Stimulated activated CD4-positive, alpha-beta T cell treated with anti-CD3 and anti-CD28 coated beads, Interleukin-15, amount 100 ng/mL, for 48 hours (primary cell): ENCODE measurements at places on chromosomes 11 and 22.

GRCh38 chr11:12051287-12051662, 42.8 kb upstream of the DKK3 start:
- no peak for DNase-seq

GRCh38 chr11:64384981-64385944, 26.3 kb downstream of the RPS6KA4 start:
- DNase-seq = no peak

DNA sequence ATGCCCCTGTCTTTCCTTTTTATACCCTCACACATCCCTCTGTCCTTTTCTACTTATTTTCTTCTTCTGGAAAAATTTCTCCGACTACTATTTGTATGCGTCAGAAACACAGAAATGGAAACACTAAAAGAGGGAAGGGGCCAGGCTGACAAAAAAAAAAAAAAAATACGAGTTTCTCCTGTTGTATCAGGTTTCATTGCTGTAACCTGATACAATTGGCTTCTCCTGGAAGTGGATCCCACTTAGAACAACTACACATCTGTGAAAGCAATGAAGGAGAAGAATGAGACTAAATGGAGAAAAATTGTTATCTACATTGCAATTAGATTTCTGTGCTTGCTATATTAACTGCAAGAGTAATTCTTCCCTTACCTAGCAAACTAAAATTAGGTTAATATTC, 393.9 kb downstream of the GUCY1A2 start:
- DNase-seq = no peak

DNA sequence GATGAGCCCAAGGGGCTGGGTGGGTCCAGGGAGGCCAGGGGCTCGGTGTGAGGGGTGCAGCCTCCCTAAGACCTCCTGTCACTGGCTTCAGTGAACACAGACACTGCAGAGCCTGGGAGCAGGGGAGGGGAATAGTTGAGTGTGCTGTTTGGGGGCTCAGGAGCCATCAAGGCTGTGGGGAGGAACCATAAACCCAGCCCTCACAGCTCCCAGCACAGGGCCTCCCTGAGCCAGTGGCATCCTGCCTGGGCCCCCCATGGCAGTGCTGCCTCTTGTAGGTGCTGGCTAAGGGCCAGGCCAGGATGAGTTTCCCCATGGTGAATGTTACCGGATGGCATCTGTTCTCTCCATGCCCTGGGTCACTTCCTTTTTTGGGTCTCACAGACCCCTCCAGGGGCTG, 25.5 kb downstream of the KCNJ5 start:
- DNase-seq = no peak

GRCh38 chr22:20215742-20216141, 52.4 kb downstream of the RTN4R start:
- no peak for DNase-seq

DNA sequence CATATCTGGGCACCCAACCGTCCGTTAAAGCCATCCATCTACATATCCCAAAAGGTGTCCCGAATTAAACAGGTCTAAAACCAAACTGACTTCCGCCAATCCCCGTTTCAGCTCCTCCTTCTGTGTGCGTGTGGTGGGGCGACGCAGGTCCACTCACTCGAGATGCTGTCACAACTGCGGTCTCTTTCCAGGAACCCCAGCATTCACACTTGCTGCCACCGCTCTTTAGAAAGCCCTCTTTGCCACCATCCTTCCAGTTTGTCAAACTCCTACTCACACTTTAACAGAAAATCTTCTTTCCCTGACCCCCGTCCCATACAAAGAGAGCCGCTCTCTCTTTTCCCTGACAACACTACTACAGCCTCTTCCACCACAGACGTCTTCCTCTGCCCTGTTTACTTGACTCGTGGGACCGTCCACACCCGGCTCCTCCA, 467 bp downstream of the ESS2 start:
- no peak for DNase-seq

DNA sequence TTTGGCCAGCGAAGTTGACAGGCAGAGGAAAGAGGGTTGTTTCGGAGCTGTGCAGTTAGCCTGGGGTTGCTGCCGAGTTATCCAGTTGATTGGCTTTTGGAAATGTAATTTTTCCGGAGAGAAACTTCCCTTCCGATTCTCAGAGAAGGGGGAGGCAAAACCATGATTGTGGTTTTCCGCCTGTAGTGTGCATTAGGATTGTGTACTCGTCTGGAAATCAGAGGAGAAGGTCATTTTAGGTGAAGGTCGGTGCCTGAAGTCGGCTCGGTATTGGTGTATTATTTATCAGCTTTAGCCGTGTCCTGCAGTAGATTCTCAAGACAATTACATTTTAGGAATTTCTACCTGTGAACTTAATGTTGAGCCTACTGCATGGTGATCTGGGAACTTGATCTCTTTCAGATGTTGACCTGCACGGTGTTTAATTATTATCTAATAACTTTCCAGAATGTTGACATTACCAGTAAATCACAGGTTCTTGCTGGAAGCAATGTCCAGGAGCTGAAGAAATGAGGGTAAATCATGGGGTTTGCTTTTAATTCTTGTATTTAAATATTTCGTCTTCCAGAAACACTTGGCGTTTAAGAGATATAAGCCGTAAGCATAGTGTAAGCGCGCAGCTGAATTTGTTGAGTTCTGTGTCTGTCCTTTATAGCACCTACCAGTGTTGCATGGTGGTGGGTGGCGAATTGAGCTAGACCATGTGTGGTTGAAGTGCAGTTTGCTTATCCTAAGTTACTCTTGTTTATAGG, 1.3 kb downstream of the ARHGEF12 start:
- no peak for DNase-seq

DNA sequence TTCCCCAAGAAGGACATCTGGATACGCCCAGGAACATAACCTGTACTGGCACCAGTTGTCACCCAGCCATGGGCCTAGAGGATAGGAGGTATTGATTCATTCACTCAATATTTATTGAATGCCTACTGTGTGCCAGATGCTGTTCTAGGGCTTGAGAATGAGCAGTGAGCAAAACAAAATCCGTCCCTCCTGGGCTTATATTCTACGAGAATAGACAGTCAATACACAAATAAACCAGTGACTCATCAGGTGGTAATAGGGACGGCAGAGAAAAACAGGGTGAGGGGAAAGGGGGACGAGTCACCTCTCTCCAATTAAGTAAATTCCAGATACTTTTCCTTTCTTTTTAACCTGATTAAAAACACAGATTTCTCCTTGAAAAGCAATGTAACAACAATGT, 103.5 kb downstream of the MICAL2 start:
- DNase-seq = no peak

- DNase-seq = no peak
Observed at GRCh38 chr22:28521451-28521850, 158.2 kb downstream of the TTC28 start.

- no peak for DNase-seq
Observed at GRCh38 chr11:86671531-86672006, 847 bp downstream of the ME3 start.

DNA sequence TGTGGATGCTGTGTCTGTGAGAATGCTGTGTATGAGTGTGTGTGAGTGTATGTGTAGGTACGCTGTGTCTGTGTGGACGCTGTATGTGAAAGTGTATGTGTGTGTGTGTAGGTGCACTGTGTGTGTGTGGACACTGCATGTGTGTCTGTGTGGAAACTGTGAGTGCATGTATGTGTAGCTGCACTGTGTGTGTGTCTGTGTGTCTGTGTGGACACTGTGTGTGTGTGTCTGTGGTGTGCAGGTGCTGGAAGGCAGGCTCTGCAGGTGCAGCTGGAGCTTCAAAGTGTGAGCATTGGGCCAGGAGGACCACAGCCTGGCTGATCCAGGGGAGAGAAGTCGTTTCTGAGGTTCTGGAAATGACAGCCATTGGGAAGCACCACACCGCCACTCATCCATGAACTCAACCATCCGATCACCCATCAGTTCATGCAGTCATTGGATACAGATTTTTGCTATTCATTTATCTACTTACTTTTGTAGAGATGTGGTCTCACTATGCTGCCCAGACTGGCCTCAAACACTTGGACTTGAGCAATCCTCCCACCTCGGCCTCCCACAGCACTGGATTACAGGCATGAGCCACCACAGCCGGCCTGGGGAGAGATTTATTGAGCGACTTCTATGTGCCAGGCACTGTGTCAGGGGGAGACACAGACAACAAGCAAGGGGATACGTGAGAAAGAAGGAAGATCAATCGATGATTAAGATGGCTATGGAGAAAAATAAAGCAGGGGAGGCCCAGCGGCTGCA, 9.6 kb downstream of the TRPM5 start:
- DNase-seq = no peak

- DNase-seq = no peak
Observed at GRCh38 chr22:28930357-28931007, 47.1 kb downstream of the ZNRF3 start.

DNA sequence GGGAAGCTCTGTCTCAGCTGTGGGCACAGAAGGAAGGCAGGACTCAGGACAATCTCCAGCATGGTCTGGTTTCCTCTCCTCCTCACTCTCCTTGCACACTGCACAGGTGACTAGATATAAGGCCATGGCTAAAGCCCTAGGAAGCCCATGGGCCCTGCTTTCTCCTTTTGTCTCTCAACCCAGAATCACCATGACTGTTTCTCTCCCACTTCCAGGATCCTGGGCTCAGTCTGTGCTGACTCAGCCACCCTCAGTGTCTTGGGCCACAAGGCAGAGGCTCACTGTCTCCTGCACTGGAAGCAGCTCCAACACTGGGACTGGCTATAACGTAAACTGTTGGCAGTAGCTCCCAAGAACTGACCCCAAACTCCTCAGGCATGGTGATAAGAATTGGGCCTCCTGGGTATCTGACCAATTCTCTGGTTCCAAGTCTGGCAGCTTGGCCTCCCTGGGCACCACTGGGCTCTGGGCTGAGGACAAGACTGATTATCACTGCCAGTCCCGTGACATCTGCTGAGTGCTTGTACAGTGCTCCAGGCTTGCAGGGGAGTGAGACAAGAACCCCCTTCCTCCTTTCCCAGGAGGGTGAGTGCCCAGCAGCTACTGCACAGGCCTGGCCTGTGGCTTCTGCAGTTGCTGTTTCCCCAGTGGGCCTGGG, 104.0 kb upstream of the TOP3B start:
- no peak for DNase-seq

GRCh38 chr11:69251639-69252489, 42.1 kb upstream of the MYEOV start:
- DNase-seq = no peak

GRCh38 chr11:12543596-12544415, 130.4 kb upstream of the TEAD1 start:
- DNase-seq = no peak

DNA sequence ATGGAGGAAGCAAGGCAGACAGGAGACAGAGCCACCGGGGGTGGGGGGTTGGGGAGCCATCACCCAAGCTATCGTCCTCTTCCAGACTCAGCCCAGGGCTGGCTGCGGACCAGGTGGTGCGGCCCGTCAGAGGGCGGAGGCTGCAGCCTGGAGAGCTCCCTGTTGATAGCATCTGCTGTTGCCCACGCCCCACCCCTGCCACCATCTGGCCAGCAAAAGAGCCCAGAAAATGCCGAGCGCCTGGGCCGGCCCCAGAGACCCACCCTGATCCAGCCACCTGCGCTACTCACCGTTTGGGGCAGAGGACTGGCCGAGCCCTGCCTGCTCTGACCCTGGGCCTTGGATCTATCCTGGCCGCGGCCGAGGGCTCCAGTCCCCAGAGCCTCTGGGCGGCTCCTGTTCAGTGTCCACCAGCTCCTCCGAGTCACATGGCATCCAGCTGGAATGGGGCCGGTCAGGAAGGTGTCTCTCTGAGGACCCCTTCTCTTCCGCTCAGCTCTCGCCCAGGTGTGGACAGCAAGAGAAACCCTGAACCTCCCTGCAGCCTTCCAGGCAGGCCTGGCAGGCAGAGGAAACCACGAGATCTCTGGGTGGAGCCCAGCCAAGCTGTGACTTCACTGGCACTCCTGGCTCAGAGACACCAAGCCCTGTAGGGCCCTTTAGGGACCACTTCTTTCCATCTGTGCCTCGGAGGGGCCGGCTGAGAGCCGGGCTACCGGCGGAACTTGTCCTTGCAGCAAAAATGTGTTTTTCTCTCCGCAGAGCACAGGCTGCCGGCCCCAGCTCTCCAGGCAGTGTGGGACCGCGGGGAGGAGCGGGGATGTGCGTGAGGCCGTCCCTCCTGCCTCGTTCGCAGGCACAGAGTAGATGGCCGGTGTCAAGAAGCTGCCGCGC, at the start of gene MRGPRE:
MRGPRE (minus strand) TSS at position 567 of the 894 bp plus-strand sequence. CDS start 3,618 bp downstream, outside the sequence.
- DNase-seq = no peak

DNA sequence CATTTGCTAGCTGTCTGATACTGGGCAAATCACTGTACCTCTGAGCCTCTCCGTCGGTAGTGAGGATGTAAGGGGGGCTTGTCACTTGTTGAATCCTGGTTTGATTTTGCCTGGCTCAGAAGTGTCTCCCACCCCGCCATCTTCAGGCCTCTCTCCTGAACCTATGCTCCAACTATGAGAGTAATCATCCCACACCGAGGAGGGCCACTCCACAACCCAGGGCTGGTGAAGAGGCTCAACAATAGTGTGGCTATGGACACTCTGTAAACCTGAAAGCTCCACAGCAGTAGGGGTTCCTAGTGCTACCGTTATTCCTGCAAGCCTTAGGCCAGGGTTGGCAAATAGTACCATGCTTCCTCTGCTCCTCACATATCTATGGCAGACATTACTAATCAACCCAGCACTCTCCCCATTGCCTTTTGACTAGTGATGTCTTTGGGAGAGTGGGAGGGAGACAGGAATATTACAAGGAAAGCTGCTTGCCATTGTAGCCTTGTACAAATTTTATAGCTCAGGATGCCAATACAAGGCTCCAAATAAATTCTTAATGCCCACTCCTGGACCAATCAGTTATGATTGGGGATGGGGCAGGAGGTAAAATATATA, 134.0 kb upstream of the TEAD1 start:
- no peak for DNase-seq

- no peak for DNase-seq
Observed at GRCh38 chr22:36326178-36327161, 61.3 kb downstream of the MYH9 start.

- DNase-seq = peak; percentile 71
Observed at GRCh38 chr11:45354976-45355705, 69.0 kb upstream of the SYT13 start.

- no peak for DNase-seq
Observed at GRCh38 chr22:35638410-35638809, 9.8 kb upstream of the APOL6 start.

DNA sequence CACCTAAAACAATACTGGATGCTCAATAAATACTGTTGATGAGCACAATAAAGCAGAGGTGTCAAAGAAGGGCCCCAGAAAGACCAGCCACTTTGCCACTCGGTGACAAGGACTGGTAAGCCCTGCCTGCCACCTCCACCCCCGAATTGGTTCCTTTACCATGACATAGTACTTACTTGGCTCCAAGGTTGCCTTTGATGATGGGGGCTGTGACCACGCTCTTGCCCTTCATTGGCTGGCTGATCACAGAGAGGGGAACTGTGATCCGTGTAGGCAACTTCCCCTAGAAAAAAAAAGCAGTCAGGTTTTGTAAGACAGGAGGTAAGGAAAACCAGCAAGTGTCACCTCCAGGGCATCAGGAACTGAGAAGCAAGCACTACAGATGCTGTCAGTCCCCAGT, 29.7 kb downstream of the NFRKB start:
- no peak for DNase-seq

- DNase-seq = no peak
Observed at GRCh38 chr11:11975201-11976092, 33.0 kb downstream of the DKK3 start.

DNA sequence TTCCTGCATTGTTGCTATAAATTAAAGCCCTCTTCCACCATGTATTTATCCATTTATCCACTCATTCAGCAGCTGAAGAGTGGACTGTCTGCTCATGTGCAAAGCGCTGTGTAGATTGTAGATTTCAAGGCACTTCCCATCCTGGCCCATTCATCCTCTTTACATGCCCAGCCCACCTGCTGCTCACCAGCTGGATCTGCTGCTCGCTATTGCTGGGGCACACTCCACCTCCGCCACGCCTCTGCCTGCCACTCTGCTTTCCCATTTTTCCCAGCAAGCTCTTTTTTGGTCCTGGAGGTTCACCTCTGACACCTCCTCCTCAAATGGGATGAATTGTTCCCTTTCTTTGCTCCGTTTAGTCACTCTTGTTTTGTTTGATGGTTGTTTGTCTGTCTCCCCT, 48.3 kb downstream of the CEP164 start:
- DNase-seq = no peak
